ENCODE measurements at places on chromosomes 13 and 19. TPM values are rescaled to one million over a fixed set of nuclear protein-coding genes. Genes with fewer than 3 reads are reported as not detected.
A peak's percentile ranks its signal among the peaks of the same experiment; 100 is the strongest.

GRCh38 chr13:48478391-48478790 is 54.5 kb downstream of the RCBTB2 start:
- no peak for DNase-seq

- DNase-seq, result no peak
Measured at GRCh38 chr13:87884884-87885283, 213.7 kb downstream of the SLITRK5 start.

- no peak for DNase-seq
Measured at GRCh38 chr13:46079770-46080169, 25.1 kb downstream of the CPB2 start.

DNA sequence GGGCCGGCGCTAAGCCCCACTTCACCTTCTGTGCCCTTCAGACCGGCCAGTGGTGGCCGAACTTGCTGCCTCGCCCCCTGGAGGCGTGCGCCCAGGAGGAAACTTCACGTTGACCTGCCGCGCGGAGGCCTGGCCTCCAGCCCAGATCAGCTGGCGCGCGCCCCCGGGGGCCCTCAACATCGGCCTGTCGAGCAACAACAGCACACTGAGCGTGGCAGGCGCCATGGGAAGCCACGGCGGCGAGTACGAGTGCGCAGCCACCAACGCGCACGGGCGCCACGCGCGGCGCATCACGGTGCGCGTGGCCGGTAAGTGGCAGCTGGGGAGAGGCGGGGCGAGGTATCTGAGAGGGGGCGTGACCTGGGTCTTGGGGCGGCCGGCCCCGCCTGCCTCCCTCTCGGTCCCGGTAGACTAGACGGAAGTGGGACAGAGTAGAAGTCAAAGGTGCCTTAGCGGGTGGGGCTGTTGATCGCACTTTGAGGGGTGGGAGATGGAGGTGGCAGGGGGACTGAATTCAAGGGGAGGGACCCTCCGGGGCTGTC is 5.6 kb downstream of the ICAM5 start:
- no peak for DNase-seq

- DNase-seq, result no peak
Measured at GRCh38 chr19:2329501-2329916, 1.0 kb downstream of the SPPL2B start.

KLK1 gene
- not detected for total RNA-seq

- no peak for DNase-seq
Measured at GRCh38 chr19:30163663-30164062, 208.5 kb upstream of the ZNF536 start.

DNA sequence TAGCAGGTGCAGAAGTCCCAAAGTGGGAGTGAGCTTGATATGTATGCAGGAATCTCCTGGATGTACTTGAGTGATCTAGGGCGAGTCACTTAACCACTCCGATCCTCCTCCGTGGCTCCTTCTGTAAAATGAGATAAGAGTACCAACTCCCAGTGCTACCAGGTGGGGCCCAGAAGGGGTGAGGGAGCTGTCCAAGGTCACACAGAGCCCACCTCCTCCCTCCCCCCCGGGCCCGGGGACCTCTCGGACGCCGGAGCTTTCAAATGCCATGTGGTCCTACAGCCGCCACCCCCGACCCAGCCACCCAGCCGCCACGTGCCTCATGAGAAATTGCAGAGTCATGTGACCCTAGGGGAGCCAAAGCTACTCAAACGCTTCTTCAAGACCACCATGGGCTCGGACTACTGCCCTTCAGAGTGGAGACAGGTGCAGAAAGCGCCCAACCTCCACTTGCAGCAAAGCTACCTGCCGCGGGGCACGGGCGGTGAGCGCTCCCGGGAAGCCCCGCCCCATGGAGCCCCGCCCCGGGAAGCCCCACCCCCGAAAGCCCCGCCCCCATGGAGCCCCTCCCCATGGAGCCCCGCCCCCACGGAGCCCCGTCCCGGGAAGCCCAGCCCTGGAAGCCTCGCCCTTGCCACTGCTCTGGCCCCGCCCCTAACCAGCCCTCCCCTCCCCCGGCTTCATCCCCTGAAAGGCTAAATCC is 10.1 kb upstream of the ZNF358 start:
- DNase-seq, result no peak

- no peak for DNase-seq
Measured at GRCh38 chr13:66461021-66461420, 769.1 kb downstream of the PCDH9 start.

MRPL57 gene
- total RNA-seq, result 18.0 TPM

KLK15 gene
- not detected for total RNA-seq

DNA sequence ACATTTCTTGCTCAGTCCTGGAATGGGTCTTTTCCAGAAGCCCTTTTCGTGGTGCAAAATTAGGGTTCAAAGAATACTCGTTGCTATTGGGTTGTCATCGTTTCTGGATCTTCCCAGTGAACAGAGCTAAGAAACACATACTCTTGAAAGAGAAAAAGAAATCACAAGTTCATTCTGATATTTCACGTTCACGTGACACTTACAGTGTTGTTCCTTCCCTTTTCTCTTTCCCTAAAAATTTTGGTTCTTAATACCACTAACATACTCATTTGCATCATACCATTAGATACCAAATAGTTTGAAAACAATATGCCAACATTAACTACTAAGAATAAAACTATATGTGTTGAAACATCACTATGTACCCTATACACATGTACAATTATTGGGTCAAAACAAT is 13.4 kb upstream of the GTF2F1 start:
- no peak for DNase-seq

- DNase-seq, result no peak
Measured at GRCh38 chr19:47036097-47036651, 12.2 kb downstream of the TMEM160 start.

- DNase-seq, result no peak
Measured at GRCh38 chr19:4096049-4096892, 27.7 kb downstream of the MAP2K2 start.

DNA sequence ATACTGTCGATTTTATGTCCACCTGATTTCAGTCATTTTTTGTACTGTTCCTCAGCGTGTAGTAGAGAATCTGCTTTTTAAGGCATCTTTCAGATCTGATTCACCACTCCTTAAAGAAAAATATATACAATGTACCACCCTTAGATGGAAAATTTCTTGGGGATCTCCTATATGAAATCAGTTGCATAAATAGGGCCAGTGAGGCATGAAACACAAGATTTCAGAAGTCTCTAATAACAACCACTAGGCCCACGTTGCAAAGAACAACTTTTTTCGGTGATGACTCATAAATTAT is 1.4 kb downstream of the USP12 start:
- DNase-seq, result no peak

- DNase-seq, result no peak
Measured at GRCh38 chr13:108690726-108691125, 61.3 kb downstream of the MYO16 start.

GRCh38 chr19:1826557-1827521 is 14.8 kb upstream of the ATP8B3 start:
- DNase-seq, result no peak

- no peak for DNase-seq
Measured at GRCh38 chr19:46732172-46732938, 13.5 kb upstream of the FKRP start.

GRCh38 chr19:17855280-17856152 is 4.2 kb upstream of the RPL18A start:
- DNase-seq, result no peak

GRCh38 chr19:16361926-16362325 is 37.3 kb downstream of the KLF2 start:
- no peak for DNase-seq

C19orf73 gene
- total RNA-seq, result not detected

GRCh38 chr13:72890546-72890945 is 108.6 kb downstream of the PIBF1 start:
- DNase-seq, result no peak

ZNF556 gene
- total RNA-seq, result 0.49 TPM

GRCh38 chr13:65112531-65112941 is 2117.6 kb downstream of the PCDH9 start:
- no peak for DNase-seq

APOE gene
- total RNA-seq, result 333 TPM

ZNF737 gene
- total RNA-seq, result 17.6 TPM

GRCh38 chr13:80835902-80836301 is 495.0 kb upstream of the SPRY2 start:
- DNase-seq, result no peak

ZNF610 gene
- total RNA-seq, result 1.8 TPM

GRCh38 chr19:1177322-1178114 is 3.5 kb upstream of the SBNO2 start:
- DNase-seq, result no peak

DNA sequence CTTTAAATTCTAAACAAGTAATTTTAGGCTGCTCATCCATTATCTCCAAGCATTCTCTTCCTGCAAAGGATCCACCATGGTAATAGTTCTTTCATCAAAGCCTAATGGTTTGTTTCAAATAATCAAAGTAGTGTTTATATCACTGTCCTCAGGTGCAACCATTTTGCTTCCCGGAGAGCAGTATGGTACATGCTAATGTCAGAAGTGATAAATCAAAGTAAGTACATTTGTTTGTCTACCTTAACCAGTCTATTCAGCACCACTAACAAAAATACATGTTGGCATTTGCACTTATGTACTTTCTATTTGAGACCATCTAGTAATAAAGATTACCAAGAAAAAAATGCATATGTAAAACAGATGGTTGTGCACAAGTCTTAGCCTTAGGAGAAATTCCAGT is 37.5 kb downstream of the DACH1 start:
- no peak for DNase-seq

DNA sequence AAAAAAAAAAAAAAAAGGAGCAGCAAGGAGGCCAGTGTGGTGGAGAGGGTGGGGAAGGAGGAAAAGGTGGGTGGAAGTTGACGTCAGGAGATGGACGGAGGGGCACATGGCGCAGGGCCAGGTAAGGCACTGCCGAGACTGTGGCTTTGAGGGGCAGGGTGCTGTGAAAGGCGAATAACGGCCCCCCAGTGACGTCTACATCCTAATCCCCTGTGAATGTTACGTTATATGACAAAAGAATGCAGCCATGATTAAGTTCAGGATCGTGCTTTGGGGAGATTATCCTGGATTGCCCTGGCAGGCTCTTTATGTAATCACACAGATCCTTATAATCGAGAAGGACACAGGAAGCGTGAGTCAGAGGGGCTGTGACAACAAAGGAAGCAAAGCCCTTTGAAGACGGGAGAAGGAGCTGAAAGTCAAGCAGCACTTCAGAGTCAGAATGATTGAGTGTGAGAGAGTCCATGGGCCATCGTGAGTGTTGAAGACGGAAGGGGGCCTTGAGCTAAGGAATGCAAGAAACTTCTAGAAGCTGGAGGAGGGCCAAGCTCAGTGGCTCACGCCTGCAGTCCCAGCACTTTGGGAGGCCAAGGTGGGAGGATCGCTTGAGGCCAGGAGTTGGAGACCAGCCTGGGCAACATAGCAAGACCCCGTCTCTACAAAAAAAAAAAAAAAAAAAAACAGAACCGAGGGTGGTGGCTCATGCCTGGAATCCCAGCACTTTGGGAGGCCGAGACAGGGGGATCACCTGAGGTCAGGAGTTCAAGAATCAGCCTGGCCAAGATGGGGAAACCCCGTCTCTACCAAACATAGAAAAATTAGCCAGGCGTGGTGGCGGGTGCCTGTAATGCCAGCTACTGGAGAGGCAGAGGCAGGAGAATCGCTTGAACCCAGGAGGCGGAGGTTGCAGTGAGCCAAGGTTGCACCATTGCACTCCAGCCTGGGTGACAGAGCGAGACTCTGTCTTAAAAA is 13.8 kb upstream of the CEACAM16 start:
- DNase-seq, result peak; percentile 38

Measured in thoracic aorta (tissue), 2 donors.